ENCODE measurements at places on chromosomes 6 and 20.

- no peak for DNase-seq
Measured at GRCh38 chr6:3321875-3322274, 63.1 kb downstream of the PSMG4 start.

GRCh38 chr6:5471637-5472398, 210.5 kb downstream of the FARS2 start:
- peak; percentile 79 for DNase-seq

DNA sequence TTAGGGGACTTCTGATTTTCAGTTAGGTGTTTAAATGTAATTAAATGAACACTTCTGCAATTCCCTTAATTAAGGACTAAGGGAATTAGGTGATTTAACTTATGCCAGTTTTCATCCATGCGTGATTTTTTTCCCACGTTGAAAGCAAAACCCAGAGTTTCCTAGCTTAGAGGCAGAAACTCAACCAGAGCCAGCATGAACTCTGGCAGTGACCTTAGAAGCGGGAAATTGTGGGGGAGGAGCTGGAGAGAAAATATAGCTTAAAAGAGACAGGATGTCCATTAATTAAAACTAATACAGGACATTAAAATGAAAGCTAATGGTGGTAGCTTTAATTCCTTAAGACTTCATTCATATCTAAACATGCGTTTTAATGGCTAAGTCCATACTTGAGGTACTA, 41.6 kb downstream of the IYD start:
- no peak for DNase-seq

GRCh38 chr6:46505693-46506512, 14.7 kb upstream of the RCAN2 start:
- no peak for DNase-seq

DNA sequence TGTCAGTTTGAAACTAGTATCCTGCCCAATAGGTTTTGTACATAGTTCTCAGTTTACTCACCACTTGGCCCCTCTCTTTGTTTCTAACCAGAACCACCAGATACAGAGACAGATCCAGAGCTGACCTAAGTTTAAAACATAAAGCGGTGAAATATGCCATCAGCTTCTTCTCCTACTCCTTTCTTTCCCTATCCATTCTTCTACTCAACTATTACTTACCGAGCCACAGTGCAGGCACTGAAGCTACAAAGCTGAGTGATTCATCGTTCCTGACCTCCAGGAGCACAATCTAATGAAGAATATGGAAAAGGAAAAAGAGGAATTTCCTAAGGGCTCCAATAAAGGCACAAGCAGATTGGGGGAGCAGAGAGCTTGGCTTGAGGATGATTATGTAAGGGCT, 286.0 kb downstream of the FOXC1 start:
- no peak for DNase-seq

- DNase-seq, result no peak
Measured at GRCh38 chr6:163857421-163857820, 442.9 kb downstream of the QKI start.

DNA sequence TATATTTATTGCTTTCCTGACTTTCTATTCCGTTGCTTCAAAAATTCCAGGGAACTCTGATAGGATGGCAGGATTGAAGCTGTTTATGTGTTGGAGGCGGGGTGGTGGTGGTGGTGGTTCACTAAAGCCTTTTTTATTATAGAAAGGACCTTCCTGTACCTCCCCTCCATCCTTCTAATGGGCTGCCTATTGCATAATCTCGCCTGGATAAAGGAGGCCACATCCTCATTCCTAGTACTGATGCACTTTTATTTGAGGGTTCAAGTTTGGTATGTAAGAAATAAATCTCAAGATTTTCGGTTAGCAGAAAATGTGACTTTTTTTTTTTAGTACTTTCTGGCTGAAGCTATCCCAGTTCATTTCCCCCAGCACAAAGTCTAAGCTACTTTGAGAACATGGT, 18.7 kb upstream of the CTAGE9 start:
- DNase-seq, result peak; percentile 36

DNA sequence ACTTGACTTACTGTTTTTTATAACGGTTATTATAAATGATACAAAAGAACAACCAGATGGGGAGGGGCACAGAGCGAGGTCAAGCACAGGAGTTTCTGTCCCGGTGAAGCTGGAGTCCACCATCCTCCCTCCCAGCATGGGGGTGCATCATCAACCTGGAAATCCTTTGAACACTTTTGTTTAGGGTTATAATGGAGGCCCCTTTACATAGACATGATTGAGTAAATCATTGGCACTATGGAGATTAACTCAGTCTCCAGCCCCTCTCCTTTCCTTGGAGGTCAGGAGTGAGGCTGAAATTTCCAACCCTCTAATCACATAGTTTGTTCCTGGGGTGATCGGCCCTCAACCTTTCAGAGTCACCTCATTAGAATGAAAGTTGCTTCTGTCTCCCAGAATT, 71.8 kb upstream of the ANKEF1 start:
- no peak for DNase-seq

DNA sequence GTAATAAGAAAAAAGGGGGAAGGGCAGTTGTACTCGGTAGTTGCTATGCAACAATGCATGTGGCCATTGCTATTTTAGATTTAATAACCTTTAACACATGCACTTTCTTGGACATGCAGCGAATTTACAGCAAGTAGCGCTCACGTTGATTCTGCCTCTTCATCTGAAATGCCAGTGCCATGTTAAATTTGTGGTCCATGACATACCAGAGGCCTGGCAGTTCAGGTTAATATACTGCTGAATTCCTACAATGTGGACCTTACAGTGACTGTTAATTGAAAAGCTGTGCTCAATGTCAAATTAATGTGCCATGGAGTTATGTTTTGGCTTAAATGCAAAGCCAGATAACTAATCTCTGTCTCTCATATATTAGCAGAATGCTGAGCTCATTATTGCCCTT, 699.7 kb downstream of the DOK5 start:
- DNase-seq, result no peak

DNA sequence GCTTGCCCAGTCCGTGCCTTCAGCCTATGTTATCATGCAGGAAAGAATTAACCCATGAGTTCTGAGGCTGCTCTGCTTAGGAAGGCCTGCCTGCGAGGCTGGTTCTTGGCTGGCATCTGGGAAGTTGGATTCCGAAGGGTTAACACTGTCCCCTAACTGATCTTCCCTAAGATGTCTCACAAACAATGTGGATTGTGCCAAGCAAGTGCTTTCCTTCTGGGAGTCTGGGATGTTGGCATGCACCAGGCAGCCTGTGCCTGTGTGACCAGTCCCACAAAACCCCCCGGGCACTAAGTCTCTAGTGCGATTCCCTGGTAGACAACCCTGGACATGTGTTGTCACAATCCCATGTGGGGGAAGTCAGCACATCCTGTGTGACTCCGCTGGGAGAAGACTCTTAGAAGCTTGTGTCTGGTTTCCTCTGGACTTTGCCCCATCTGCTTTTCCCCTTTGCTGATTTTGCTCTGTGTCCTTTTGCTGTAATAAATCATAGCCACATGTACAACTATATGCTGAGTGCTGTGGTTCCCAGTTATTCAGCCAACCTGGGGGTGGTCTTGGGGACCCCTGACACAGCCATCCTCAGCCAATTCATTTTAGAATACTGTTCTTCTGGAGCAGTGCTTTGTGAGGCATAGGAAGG, 83.8 kb downstream of the SLC22A23 start:
- no peak for DNase-seq

GRCh38 chr20:32631933-32632460, 41.7 kb downstream of the C20orf203 start:
- DNase-seq, result no peak

DNA sequence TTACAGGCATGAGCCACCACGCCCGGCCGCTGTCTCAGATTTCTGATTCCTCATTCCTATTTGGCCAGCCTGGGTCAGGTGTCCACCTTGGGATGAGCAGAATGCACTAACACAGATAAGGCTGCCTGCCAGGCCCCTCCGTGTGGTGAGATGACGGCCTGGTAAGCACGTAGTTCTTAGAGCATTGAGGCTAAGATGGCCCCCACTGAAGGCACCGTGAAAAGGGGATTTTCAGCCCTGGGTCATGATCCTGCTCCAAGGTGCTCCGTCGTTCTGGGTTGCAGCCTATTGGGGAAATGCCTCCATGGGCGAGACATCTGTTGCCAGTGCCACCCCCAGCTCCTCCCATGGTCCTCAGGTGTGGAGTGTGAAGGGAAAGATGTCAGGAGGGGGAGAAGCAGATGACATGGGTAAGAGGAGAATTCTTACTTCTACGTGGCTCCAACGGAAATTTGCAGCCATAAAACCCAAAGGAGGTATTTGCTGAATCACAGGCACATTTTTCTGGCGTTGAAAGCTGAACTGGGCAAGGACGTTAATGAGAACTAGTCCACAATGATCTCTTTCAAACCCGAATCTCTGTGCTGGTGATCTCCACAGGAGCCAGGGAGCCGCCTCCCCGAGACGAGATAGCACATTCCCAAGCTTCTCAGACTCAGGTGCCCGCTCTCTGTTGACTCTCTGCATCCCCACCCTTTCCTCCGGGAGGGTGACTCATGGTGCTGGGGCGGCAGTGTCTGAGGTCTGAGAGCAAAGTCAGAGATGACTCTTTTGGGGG, 34.0 kb upstream of the BMP6 start:
- peak; percentile 42 for DNase-seq

- DNase-seq, result no peak
Measured at GRCh38 chr6:79687759-79688158, 56.6 kb downstream of the SH3BGRL2 start.

DNA sequence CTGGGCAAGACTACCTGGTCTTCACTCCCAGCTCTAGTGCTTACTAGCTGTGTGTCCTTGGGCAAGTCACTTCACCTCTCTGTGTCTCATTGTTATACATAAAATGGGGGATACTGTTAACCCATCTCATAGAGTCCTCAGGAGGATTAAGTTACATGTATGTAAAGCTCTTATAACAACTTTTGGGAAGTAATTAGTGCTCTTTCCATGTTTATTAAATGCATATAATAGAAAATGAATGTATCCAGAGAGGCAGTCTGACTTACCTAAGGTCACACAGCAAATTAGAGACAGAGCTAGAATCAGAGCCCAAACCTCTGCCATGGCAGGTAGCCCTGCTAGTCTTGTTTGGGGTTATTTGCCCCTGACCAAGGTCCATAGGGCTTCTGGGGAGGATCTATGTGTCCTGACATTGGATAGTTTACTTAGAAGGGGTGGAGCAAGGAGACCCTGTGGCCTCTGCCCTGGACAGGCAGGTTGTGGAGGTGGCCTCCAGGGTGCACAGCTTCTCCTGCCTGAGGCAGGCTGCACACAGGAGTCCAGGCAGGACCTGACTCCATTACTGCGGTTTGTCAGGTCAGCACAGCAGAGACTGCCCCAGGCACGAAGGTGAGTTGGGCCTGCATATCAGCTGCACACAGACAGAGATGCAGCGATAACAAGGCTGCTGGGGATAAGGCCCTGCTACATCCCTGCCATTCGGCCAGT, 8.4 kb upstream of the MAPK13 start:
- no peak for DNase-seq

DNA sequence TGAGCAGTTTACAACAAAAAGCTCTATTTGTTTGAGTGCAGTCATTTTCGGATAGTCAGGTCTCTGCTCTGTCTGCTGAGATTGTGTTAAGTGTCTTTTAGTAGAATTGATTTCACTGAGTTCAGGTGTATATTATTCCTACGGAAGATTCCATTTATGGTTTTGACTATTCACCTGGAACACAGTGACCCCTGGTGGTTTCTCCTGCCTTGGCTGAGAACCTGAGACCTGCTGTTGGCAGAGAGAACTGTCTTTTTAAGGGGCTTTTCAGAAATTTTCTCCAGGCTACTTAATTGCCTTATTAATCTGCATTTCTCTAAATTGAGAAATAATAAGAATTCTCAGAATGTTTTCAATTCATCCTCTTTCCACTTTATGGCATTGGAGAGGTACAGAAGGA, 508.0 kb downstream of the TBC1D32 start:
- DNase-seq, result peak; percentile 0

- DNase-seq, result no peak
Measured at GRCh38 chr20:39462416-39462945, 500.3 kb downstream of the DHX35 start.

GRCh38 chr6:158316022-158316421, 3.8 kb downstream of the TULP4 start:
- no peak for DNase-seq

DNA sequence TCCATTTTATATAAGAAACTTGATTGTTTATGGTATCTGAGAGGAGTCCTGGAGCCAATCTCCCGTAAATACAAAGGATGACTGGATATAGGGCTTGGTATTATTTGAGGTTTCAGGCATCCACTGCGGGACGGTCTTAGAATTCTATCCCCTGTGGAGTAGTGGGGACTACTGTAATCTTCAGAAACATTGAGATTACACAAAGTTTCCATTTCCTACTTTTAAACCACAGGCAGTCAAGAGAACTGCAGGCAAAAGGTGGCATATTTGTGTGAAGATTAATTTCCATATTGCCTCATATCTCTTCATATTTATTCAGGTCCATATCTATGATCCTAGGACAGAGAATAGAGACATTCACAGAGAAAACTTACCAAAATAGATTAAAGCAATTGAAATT, 586.2 kb downstream of the PHF3 start:
- DNase-seq, result peak; percentile 8

GRCh38 chr20:47438464-47439381, 63.0 kb upstream of the NCOA3 start:
- no peak for DNase-seq

GRCh38 chr6:7920425-7920824, 9.8 kb upstream of the TXNDC5 start:
- DNase-seq, result no peak

DNA sequence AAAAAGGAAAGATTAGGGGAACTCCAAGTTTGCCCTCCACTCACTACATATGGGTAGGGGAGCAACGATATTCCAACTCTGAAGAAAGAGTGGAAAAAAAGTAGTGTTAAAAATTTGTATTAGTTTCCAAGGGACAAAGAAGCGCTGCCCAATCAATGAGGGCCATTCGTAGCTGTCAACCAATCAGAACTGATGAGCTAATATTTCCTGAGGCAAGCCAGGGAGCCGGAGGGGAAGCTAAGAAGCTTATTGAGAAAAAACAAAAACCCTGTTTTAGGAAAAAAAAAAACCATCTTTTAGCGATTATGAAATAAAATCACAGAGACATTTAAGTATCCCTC, 59.5 kb downstream of the TRIM38 start:
- peak; percentile 83 for DNase-seq

DNA sequence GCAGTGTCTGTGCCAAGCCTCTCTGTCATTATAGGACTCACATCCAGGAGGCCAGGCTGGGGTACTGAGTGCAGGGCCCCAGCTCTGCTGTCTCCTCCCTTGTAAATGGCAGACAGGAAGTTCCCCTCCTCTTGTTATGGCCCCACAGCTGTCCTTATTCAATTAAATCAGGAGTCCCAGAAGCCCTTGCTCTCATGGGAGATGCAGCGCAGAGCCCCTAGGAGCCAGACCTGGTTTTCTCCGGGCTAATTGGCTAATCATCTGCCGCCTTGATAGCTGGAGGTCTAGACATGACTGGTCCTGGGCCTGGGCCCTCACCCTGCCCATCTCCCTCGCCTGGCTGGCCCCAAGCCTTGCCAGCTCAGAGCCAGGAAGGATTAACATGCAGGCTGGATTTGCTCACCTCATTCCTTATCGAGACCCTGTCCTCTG, 172.0 kb downstream of the VEGFA start:
- DNase-seq, result no peak

- peak; percentile 28 for DNase-seq
Measured at GRCh38 chr6:143279385-143279784, 171.1 kb downstream of the ADAT2 start.

All from fibroblast of skin of abdomen (primary cell).